ENCODE measurements at places on chromosomes 4 and X.

GRCh38 chr4:173151496-173151895 lies 17.1 kb upstream of the GALNT7 start:
- no peak for DNase-seq

DNA sequence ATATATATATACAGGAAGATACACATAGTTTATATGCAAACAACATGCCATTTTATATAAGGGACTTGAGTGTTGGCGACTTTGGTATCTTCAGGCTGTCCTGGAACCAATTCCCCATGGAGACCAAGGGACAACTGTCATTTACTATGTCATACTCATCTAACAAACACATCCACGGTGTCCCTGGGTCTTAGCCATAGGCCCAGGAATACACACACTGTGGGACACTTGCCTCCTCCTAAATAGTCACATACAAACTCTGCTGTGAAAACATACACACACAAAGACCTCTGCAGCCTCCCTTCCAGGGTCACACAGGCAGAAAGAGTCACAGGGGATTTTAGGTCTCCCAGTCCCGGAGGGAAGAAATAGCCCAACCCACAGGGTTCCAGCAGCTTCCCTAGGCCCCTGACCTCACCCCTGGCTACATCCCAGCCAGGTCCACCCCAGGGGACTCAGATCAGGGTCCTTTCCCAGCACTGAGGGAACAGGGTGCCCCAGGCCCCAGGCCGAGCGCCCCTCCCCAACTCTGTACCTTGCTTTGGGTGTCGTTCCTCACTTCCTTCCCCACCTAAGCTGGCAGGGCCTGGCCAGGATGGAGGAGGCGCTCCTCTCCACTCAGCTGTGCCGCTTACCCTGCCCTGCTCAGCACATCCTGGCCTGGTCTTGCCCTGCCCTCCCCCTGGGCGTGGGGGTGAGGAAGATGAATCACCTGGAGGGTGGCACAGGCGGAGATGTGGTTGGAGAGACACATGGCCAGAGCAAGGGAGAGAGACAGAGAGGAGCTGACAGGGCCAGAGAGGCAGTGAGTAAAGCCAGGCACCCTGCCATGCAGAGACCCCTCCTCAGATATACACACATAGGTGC lies 21.8 kb downstream of the FGD1 start:
- peak; percentile 21 for DNase-seq

GRCh38 chr4:55947912-55948725 lies 626 bp upstream of the CEP135 start:
- peak; percentile 65 for DNase-seq

DNA sequence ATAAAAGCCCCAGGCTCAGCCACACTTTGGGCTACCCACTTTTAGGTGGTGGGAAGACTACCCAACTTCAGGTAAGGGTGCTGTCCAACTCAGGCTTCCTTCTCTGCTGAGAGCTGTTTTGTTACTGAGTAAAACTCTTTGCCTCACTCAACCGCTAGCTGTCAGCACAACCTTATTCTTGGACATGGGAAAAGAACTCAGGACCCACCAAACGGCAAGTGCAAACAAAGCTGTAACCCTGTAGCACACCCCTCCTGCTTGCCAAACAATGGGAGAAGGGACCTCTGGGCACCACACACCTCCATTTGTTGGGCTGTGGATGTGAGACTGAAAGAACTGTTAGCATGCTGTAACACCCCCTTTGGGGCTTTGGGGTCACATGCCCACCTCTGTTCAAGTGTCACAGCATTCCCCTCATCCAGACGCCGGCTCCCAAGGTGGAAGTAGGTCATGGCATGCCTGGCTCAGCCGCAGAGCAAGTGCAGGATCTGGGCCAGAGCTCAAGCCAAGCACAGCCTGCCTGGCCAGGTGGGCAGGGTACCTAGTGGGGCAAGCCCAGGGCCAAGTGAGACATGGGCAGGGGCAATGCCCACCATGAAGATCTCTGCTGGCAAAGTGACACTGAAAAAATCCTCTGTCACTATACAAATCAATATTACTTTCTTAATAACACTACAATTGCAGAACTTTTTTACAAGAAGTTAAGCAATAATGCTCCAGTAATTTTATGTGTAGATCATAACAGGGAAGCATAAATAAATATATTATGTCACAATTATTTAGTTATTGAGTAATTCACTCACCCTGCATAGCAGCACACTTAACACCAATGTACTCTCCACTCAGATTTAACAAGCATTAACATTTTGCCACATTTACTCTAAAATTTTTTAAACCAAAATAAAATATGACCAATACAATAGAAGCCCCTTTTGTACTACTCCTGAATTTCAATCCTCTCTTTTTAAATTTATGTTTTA lies 107.2 kb downstream of the TBCK start:
- DNase-seq, result no peak

- DNase-seq, result no peak
Measured at GRCh38 chrX:124274438-124275181, 57.9 kb upstream of the TEX13D start.

- DNase-seq, result no peak
Measured at GRCh38 chr4:101762534-101762933, 28.0 kb upstream of the BANK1 start.

DNA sequence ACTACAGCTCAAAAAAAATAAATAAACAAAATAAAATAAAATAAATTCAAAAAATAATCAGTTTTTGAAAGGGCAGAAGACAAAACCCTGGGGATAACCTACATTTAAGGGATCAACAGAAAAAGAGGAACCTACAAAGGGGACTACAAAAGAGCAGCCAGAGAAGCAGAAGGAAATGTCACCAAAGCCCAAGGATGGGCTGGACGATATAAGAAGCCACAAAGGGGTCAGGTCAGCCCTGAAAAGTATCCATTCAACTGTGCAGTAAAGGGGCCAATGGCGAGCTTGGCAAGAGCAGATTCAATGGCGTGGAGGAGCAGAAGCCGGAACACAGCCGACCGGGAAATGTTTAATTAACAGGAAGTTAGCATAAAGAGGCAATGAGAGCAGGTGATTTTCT lies 16.9 kb downstream of the ACOT9 start:
- no peak for DNase-seq

DNA sequence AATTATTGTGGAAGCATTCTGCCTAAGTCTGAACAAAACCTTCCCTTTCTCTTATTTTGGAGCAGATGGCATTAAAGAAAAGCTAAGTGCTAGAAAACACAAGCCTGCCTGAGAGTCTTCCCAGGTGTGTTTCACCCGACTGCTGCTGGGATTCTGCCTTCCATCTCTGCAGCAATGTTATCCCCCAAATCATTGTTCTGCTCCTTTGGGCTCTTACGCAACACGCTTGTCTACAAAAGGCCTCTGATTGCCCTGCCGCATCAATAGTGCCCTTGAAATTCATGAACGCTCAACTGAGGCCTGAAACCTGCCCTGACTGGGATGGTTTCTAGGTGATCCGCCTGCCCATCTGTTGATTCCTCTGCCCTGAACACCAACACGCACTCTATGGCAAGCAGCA lies 80.3 kb downstream of the SEL1L3 start:
- no peak for DNase-seq

GRCh38 chr4:114613560-114613959 lies 15.0 kb downstream of the UGT8 start:
- no peak for DNase-seq

DNA sequence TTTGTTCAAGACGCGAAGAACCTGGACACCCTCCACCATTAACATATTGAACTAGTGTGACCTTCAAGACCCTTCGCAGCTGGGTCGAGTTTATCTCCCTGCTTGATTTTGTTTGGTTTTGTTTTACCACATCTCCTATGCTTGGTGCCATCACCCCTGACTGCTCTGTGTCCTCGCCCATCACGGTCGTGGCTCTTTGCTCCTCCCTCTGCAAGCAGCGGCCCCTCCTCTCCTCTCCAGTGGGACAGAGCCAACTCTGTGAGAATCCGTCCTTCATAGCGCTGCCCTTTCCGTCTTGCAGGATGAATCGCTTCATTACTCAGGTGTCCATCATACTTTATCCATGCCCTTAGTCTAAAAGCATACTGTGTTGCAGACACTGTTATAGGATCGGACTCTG lies 9.1 kb upstream of the FAM149A start:
- no peak for DNase-seq

- DNase-seq, result no peak
Measured at GRCh38 chrX:46754036-46754435, 4.9 kb downstream of the SLC9A7 start.

DNA sequence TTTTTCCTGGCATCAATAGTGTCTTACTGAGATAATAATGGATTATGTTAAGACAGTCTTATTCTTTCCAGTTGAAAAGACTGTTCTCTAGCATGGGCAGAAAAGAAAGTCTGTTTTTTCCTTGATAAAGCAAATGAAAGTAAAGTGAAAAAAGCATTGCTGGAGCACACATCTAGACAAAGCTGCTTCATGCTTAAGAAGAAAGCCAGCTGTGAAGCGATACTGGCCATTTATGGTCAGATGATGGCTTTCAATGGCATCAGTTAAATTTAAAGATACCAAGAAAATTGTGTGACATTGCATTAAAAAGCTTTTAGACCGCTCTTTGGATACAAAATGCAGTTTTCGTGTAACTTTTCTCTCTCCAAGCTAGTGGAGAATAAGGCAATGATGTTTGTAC lies 242.1 kb upstream of the TRAM1L1 start:
- DNase-seq, result no peak

DNA sequence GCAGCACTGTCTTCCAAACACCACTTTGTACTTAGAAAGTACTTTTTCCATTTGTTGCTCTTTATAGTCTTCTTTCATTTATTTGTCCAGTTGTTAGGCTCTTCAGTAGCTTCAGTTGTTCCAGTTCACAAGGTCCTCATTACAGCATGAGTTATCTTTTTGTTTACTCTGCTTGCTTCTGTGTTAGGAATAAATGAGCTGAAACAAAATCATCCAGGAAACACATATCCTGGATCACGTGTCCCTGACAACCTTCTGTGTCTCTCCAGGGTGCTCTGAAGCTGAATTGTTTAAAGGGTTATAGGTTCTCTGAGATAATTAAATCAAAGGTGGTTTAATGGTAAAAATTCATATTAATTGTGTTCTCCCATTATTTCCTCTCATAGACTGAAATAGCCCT lies 19.9 kb upstream of the KLHL8 start:
- no peak for DNase-seq

DNA sequence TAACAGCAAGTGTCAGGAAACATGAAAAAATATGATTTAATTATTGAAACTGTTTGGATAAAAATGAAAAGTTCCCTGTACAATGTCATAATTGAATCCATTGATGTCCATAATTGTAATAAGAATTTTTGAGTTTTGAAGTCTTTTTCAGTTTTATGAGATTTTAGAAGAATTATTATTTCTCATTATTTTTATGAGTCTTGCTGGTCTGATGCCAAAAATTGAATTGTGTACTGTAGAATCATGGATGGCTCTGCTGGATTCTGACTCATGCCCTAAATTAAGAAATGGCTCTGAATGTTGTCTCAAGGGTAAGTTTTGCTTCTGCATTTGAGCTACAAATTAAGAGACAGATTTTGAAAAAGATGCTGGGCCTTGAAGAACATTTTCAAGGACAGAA lies 132.8 kb upstream of the MAP9 start:
- no peak for DNase-seq

DNA sequence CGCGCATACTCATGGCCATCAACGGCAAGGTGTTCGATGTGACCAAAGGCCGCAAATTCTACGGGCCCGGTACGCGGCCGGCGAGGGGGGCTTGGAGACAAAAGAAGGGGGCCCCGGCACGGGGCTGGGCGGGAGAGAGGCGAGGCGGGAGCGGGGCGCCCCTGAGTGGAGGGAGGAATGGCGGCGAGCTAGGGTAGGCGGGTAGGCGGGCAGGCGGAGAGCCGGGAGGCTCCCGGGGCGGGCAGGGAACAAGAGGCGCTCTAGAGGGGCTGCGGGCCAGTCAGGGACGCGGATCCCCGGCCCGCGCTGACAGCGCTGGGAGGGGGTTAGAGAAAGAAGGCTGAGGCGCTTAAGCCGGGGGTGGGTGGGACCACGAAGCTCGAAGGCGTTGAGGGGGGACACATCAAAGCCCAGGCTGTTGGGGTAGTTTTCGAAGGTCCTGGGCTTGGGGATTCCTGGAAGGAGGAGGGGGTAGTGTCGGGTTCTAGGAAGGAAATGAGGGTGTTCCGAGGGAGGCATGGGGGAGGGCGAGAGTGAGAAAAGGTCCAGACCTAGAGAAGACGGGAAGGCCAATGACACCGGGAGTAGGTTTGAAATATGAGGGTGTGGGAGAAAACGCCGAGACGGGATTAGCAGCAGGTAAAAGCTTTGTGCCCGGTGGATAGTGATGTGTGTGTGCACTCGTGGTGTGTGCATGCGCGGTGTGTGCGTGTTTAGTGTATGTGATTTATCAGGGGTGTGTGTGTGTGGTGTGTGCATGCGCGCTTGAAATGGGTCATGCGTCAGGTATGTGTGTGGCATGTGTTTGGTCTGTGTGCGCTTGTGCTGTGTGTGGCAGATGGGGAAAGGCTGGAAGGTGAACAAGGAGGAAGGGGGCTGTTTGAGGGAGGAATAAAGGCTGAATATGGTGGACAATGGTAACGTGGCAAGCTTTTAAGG lies 807 bp downstream of the PGRMC1 start:
- no peak for DNase-seq

GRCh38 chrX:48458711-48459110 lies 11.3 kb downstream of the SLC38A5 start:
- no peak for DNase-seq

DNA sequence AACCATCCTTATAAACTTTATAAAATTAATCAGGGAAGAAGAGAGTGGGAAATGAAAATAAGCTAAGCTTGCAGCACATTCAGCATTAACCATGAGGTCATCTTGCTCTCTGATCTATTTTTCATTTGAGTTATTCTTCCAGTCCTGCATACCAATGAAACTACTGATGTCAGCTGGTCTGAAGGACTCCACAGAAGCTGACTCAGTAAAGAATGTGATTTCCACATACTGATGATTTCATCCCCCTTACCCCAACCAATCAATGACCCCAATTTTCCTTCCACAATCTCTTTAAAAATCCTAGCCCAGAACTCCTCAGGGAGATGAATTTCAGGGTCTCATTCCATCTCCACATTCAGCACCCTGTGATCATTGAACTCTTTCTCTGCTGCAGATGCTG lies 18.8 kb upstream of the DSPP start:
- DNase-seq, result peak; percentile 87

GRCh38 chr4:106021737-106022410 lies 126.6 kb downstream of the NPNT start:
- no peak for DNase-seq

DNA sequence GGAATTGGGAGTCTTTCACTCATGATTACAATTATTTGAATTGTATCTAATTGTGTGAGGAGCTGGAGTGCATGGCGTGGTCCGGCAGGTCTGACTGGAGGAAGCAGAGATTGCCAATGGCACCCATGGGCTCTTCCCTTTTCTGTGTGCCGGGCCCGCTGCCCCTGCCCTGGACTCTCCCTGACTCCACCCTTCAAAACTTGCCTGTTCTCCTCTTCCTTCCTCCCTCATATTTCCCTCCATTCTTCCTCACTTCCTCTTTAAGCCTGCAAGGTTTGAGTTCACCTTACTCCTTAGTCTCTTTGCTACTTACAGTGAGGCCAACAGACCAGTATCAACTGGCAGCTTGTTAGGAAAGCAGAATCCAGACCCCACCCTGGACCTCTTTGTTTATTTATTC lies 6.5 kb upstream of the STBD1 start:
- DNase-seq, result no peak

DNA sequence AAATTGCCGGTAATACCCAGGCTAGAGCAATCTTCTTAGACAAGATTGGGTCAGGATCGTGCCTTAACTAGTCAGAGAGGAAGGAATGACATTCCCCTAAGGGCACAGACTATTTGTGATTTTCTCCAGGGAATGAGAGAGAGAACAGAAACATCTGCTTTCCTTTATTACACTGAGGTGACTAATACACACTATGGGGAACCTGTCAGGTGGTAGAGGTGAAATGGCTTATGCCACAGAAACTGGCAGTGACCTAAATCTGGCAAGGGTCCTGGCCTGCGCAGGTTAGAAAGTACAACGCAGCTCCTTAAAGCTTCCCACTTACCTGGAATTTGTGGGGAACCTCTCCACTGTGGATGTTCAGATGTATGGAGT lies 16.6 kb upstream of the HPGD start:
- DNase-seq, result no peak

Measured in kidney epithelial cell (primary cell).